ENCODE measurements at places on chromosomes 6 and 20.

DNA sequence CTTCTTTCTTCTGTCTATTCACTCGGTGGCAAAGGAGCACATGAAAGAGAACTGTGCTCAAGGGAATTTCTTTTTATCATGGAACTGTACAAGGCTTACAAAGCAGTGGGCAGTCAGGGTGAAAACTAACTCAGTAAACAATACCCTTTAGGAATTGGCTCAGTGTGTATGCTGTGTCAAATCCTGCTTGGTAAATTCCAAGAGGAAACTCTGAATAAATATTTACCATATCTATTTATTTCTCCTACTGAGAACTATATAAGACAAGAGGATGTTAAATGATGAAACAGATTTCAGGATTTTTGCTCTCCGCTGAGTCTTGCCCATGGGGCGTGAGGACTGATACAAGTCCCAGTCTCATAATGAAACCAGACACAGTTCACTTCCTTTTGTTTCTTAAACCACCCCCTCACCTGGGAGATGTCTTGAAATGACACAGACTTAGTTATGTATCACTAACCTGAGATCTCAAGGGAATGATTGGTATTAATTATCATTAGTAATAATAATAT lies 188.8 kb downstream of the BACH2 start:
- no peak for DNase-seq

GRCh38 chr6:100088009-100088408 lies 94.0 kb upstream of the MCHR2 start:
- no peak for DNase-seq

GRCh38 chr6:38283734-38284362 lies 355.9 kb downstream of the BTBD9 start:
- no peak for DNase-seq

DNA sequence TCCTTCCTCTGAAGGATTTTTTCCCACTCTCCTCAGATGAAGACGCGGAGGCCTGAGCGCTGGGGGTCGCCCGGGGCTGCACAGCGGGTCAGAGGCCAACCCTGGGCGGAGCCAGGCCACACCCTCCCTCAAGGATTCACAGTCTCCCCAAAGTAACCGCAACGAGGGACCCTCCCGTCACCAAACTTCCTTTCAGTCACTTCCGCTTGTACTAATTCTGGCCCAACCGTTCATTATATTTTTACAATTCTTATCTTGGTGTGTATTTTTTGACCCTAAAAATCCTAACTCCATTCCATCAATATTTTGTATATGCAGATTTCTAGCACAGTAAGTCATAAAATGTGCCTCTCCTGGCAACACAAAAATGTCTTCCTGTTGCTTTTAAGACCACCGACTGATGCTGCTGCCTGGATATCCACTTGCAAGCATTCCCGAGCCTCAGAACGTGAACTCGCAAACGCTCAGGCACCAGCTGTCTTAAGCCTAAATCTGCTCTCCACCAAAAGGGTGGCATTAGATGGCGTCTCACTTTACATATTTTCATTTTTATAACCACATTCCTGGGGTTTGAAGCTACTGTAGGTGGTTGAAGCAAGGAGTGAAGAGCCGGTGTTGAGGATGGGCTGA lies 128.0 kb downstream of the DLL1 start:
- DNase-seq: no peak

DNA sequence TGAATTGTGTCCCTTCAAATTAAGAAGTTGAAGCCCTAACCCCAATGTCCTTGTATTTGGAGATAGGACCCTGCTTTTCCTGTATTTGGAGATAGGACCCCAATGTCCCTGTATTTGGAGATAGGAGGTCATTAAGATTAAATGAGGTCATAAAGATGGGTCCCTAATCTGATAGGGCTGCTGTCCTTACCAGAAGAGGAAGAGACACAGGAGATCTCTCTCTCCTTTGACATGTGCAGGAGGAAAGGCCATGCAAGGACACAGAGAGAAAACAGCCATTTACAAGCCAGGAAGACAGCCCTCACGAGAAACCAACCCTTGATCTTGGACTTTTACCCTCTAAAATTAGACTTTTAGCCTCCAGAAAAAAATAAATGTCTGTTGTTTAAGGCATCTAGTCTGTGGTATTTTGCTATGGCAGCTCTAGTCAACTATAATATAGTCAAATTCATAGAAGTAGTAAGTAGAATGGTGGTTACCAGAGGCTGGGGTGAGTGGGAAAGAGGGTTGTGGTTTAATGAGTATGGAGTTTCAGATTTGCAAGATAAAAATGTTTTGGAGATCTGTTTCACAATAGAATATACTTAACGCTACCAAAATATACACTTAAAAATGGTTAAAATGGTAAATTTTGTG lies 59.3 kb downstream of the UBE3D start:
- DNase-seq: no peak

DNA sequence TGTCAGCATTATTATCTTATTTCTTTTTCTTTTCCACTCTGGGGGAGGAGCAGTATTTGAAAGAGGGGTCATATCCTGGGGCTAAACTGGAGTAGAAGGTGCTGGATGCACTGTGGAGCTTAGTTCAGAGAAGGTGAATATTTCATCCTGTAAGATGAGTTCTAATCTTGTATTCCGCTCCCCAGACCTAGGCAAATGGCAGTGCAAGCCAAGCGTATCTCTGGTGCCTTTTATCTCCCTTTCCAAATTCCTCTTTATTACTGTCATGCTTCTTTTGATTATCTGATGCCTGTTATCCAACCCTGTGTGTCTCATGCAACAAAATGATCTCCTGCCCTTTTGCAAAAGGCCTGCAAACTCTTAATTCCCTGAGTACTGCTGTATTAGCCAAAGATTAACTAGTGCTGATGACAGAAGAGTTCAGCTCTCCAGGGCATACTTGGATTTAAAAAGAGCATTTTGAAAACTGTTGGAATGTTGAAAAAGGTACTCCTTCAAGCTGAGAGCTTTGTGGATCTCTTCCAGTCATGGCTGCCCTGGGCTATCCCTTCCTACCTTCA lies 138.0 kb downstream of the CARMIL1 start:
- DNase-seq: no peak

GRCh38 chr6:132651062-132651461 lies 7.9 kb downstream of the TAAR1 start:
- no peak for DNase-seq

DNA sequence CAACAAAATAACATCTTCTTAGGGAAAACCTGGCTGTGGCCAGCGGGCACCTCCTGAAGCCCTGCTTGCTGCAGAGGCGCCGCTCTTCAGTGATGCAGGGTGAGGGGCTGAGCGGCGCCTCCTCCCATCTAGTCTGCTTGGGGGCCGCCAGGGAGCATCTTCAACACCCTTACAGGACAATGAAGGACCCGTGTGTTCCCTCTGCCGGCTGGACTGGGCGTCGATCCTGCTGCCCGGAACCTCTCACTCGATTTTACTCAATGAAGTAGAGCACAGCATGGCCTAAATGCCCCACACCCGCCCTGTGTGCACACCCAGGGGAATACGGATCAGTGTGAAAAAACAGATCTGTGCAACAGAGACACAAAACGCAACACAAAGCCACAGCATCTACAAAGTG lies 28.5 kb upstream of the MPC1 start:
- no peak for DNase-seq

DNA sequence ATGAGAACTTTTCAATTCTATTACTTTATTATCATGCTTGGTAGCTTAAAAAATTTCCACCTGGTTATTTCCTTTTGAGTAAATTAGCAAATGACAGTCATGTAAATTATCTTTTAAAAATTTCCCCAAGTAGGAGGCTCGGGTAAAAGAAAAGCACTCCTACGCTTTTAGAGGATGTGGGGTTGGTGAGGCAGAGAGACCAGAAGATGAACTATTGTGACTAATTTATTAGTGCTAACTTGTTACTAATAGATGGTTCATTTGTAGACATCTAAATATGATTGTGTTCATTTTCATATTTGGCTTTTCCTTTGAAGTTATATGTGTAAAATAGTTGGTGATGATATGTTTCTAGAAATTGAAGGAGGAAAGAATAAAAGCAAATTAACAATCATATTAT lies 27.0 kb downstream of the ZNF292 start:
- no peak for DNase-seq

DNA sequence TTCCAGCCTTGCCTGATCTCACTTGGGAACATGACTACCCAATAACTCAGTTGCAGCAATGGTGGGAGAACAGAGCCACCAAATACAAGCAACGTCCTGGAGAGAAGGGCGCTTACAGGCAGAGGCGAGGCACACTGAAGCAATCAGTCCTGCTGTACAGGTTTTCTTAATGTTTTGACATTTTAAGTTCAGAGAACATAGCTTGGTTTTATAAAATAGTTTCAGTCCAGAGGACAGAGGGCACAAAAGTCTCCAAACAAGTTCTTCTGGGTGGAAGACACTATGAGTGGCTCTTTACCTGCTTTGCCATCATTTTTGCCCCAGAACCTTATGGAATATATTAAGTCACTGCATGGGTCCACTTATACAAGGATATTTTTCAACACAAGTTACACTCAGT lies 103.4 kb upstream of the KCNG1 start:
- no peak for DNase-seq

DNA sequence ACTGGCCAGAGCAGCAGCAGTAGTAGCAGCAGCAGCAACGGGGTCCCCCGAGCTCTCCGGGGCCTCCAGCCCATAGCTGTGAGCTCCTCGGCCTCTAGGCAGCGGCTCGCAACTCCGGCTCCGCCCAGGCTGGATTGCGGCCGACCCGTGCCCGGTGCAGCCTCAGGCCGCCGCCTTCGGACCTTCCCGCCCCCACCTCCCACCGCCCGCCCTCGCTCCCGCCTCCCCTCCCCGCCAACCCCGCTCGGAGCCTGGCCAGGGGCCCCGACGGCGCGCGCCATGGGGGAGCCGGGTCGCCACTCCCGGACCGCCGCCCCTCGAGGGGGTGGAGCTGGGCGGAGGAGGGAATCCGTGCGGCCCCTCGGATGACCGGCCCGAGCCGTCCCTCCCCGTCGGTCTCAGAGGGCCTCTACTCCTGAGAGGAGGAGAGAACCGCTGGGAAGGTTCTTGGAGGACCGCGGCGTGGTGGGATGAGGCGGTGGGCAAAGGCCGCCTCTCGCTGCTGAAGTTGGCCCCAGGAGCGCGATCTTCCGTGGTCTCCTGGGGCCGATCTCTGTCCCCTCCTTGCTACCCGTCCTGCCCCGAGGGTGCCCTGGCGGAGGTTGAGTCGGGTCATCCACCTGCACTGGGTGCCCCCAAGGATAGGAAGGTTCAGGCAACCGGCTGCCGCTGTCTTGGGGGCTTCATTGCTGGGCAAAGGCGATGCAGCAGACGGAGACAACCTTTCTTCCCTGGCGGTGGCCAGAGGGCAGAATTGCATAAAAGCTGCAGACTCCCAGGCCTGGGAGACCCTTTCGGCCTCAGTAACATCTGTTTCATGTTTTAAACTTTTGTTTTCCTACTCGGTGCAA lies at the start of gene ADAM33:
Gene ADAM33 (minus strand): TSS at position 80 of the 851 bp plus-strand sequence. CDS start 6 bp downstream, at position 74.
- no peak for DNase-seq

DNA sequence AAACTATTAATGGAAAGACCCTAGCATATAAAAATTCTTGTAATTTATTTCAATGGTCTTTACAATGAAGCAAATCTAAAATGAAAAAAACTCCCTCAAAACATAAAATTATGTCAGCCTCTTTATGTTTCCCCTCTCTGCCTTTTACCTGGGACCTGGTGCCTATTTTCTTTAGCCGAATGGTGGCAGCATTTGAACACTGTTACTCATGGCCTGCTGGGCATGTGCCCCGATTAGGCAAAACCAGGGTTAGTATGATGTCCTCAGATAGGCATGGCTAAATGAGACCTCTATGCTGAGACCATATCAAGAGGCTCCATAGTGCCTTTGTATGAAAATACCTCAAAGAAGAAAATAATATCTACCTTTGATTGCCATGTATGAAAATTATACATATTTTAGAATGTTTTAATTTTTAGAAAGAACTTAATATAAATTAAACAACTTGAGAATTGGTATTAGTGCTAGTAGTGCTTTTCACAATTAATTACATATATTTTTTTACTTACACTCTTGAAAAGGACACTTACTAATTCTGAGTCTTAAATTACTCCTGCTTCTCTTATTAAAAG lies 22.5 kb upstream of the C6orf58 start:
- DNase-seq: no peak

- no peak for DNase-seq
Observed at GRCh38 chr20:49259799-49260198, 18.1 kb downstream of the ZNFX1 start.

DNA sequence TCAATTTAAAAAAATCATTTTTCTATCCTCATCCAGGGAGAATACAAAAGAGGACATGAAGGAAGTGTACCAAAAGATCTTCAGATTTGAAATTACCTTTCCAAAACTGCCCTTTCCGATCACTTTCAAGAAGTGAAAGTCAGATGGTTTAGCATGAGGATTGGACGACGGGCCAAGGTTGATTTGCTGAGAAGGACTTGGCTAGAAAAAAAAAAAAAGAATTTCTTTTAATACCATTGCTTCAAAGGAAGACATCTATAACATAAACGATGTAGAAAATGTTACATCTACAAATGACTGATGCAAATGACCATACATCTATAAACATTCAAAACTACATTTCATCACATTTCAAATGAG lies 120.9 kb upstream of the SLC2A12 start:
- no peak for DNase-seq

DNA sequence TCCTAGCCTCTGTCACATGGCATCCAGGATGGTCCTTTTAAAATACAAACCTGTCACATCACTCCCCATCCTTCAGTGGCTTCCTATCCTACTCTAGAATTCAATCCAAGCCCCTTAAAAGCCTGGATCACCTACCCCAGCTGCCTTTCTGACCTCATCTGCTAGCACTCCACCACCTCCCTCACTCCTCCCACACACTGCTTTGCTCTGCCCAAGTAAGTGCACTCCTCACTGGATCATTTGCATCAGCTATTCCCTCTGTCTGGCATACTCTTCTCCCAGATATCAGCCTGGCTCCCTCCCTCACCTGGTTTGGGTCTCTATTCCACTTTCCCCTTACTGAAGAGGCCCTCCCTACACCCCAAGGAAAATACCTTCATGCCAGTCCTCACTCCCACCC lies 10.5 kb downstream of the C6orf136 start:
- no peak for DNase-seq

- no peak for DNase-seq
Observed at GRCh38 chr20:62332421-62332820, 29.6 kb downstream of the ADRM1 start.

DNA sequence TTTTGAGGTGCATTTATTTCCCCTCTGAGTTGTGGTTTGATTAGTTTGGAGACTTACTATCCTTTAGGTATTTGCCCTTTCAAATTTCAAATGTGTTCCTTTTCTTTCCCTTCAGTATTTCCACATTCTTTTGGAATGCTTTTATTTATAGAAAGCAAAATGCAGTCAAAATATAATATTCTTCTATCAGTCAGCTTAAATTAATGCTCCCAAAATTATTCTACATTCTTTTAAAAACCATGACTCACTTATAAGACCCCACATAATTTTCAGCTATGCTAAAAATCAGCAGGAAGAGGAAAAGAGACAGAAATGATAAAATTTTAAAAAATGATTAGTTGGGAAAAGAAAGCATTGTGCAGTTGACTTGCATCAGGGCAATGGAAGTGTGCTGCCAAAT lies 180.0 kb upstream of the SMLR1 start:
- no peak for DNase-seq

- no peak for DNase-seq
Observed at GRCh38 chr6:2737885-2738284, 12.8 kb downstream of the MYLK4 start.
